Stimulated activated CD8-positive, alpha-beta memory T cell treated with anti-CD3 and anti-CD28 coated beads, Interleukin-12 subunit alpha, Interleukin-12 subunit beta, amount 100 ng/mL, for 4 hours (primary cell): ENCODE measurements at places on chromosomes 5 and 9.

- DNase-seq, result no peak
Observed at GRCh38 chr5:17267106-17267505, 49.7 kb downstream of the BASP1 start.

- DNase-seq, result no peak
Observed at GRCh38 chr5:133341296-133341695, 271.0 kb downstream of the FSTL4 start.

- DNase-seq, result no peak
Observed at GRCh38 chr9:135815830-135816650, 91.3 kb downstream of the CAMSAP1 start.

GRCh38 chr9:29637471-29638237 lies 2064.4 kb upstream of the C9orf72 start:
- DNase-seq, result no peak

DNA sequence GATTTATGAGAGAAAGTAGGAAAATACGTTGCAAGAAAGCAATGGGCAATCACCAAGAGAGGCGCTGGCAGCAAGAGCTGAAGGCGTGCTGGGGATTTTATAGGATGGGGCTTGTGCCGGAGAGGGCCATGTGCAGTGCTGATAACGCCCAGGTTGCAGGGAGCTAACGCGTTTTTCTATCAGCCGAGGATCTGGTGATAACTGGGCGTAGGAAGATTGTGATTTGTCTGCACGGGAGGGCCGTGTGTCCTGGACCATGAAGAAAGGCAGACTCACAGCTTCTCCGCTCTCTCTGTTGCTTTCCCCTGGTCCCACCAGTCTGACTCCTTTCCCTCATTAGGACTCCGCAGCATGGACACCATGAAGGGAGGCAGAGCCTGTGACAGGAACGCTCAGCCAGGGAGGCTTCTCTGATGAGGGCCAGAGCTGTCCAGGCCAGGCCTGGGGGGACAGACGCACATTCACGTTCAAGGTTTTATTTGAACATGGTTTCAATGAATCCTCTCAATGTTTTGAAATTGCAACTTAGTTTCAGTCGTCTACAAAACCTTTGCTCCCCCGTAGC lies 11.9 kb upstream of the CACNA1B start:
- no peak for DNase-seq

DNA sequence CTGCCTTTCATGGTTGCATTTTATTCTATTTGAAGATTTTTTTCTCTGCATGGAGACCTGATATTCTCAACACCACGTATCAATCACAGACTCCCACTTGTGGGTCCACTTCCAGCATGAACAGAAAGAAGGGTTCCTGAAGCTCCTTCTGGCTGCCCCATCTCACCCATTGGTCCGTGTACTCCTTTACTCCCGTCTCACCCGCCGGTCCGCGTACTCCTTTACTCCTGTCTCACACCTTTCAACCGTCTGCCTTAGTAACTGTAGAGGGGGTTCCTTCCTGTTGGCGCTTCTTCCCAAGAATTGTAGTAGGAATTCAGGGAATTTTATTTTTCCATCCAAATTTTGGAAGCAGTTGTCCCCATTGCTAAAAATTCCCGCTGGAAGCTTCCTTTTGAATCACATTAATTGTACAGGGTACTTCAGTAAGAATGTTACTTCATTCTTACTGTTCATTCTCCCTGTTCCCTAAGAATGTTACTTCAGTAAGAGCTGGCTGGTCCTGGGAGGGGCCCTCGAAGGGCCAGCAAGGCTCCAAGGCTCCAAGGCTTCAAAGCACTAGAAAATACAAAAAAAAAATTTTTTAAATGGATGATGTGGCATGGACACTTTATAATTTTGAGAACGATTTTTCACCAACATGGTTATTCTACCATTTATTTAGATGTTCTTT lies 3.9 kb upstream of the LPCAT1 start:
- no peak for DNase-seq

DNA sequence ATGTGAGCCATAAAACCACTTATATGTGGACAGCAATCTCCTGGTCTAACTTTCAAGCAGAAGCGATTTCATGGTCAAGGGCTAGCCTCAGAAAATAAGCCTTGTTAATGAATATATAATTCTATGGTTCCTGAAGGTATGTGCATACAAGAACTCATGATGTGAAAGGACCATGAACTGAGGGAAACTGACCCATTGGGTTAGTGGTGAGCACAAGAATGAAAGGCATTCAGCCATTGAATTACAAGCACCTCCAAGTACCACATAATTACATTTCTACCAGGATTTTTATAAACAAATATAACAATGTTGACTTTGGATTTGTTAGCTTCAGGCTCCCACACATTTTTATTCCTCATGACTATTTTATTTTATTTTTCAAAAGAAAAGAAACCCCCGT lies 459.0 kb downstream of the TLE4 start:
- no peak for DNase-seq

DNA sequence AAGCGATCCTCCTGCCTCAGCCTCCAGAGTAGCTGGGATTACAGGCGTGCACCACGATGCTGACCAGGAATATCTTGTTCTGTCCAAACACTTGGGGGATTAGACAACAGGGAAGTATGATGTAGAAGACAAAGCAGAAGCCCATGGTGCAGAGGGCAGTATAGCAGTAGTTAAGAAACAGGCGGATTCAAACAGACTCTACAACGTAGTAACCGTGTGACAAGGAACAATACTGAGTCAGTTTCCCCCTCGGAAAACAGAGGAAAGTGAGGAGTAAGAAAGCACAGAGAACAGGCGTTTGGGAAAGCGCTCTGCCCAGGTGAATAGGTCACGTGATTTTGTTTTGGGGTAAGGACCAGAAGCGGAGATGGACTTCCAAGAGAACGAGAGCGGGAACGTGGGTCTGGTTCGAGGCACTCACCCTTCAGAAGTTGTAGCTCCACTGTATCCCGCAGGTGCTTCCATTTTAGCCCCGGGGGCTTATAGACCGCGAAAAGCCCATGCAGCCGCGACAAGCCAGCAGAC lies 306 bp downstream of the TRUB2 start:
- no peak for DNase-seq

DNA sequence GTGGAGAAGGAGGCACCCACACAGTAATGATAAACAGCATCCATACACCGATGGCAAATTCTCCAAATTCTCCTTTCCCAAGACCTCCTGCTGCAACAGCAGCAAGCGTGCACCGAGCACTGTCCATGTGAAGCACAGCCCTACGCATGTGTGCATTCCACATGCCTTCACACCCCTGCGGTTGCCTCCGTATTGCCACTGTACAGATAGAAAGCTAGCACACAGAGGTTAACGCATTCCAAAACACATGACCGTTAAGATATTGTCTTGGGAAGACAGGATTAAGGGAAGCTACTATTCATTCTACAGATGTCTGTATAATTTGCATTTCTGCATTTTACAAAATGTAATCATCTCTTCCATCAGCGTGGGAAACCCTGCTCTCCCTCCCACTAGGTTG lies 6.6 kb downstream of the FLT4 start:
- no peak for DNase-seq

GRCh38 chr9:83570359-83570758 lies 32.2 kb upstream of the FRMD3 start:
- DNase-seq, result no peak

GRCh38 chr9:105693435-105694189 lies 729 bp upstream of the TMEM38B start:
- DNase-seq, result no peak
